Stimulated activated CD4-positive, alpha-beta T cell treated with anti-CD3 and anti-CD28 coated beads, TNF-alpha, amount 100 ng/mL, for 48 hours (primary cell): ENCODE measurements at places on chromosomes 3 and 15.

DNA sequence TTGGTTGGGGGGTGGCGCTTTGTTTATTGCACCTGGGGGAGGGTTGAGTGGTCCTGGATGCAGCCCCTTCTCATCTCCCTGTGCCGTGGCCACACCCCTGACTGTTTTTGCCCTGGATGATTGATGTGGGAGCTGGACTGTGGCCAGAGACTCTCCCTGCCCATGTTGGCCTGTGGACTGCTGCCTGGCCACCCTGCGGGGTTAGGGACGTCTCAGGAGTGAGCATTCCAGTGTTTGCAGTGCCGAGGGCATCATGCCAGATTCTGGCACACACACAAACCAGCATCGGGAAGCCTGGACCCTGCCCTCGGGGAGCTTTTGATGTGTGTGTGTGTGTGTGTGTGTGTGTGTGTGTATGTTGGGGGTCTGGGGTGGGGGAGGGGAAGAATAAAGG, 15.8 kb downstream of the APBA2 start:
- no peak for DNase-seq

DNA sequence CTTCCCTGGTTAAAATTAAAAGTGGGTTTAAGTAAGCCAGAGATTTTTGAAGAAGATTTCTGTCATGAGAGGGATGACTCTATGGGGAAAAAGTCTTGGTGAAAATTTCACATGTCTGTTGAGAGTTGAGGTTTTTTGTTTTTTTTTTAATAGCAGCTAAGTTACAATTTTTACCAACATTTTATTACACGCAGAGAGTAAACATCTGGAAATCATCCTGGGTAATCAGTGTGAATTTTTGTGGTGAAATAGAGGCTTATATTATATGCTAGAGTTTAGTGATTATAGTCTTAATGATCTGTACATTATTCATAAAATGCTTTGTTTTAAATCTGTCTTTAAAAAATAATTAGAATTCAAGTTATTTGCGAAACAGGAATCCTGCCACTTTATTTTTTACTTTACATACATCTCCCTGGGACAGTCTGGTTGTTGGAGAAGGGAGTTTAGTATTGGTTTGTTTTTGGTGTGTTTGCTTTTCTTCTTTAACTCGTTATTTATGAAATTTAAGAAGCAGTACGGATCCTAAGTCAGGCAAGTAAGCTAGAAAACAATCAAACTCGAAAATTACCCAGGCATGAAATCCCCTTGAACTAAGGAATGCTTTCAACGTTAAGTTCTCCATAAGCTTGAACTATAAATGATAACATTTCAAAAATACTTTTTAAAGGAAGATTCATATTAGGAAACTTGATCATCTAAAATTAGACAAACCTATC, 143.4 kb upstream of the TSC22D2 start:
- no peak for DNase-seq

GRCh38 chr3:155190691-155191090, 102.8 kb downstream of the STRIT1 start:
- no peak for DNase-seq

DNA sequence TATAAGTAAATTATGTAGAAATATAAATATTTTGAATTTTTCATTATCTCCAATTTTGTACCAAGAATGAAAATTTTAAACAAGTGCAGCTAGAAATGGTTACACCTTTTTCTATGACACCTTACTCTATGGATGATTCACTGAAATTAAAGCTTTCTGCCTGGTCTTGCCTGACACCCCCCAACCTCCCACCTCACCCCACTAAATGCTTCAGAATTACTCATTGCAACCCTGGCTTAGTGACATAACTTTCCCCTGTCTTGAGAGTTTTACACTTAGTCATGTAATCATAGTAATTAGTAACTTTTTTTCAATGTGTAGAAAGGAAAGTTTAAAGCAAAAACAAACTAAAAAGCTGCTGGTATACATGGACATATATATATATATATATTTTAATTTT, 42.0 kb upstream of the MEIS2 start:
- DNase-seq, result no peak

- DNase-seq, result no peak
These were observed 14.4 kb upstream of the CMSS1 start for GRCh38 chr3:99803297-99803696.

GRCh38 chr3:14775011-14775410, 43.8 kb upstream of the FGD5 start:
- no peak for DNase-seq

DNA sequence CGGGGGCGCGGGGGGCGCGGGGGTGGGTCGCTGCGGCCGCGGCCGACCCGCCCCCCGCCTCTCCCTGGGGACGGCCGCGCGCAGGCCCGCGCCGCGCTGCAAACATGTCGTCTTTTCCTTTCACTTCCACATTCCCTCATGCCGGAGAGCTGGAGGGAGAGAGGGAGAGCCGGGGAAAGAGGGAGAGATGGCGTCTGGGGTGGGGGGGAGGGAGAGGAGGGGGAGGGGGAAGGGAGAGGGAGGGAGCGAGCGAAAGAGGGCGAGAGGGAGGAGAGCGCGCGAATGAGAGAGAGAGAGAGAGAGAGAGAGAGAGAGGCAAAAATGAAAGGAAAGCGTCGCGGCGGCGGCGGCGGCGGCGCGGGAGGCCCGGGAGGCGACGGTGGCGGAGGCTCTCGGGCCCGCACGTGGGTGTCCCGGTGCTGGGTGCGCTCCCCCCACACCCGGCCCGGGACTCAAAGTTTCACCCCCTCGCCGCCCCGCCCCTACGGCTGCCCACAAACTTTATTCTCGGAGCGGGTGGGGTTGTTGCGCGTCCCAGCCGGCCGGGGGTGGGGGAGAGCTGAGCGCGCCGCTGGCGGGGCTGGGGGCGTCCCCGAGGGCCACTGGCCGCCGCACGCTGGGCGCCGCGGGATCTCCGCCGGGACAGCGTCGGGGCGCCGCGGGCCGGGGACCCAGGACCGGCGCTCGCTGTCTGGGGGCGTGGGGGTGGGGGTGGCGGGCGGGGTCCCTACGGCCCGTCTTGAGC, 731 bp downstream of the ZNF710 start:
- peak; percentile 49 for DNase-seq

DNA sequence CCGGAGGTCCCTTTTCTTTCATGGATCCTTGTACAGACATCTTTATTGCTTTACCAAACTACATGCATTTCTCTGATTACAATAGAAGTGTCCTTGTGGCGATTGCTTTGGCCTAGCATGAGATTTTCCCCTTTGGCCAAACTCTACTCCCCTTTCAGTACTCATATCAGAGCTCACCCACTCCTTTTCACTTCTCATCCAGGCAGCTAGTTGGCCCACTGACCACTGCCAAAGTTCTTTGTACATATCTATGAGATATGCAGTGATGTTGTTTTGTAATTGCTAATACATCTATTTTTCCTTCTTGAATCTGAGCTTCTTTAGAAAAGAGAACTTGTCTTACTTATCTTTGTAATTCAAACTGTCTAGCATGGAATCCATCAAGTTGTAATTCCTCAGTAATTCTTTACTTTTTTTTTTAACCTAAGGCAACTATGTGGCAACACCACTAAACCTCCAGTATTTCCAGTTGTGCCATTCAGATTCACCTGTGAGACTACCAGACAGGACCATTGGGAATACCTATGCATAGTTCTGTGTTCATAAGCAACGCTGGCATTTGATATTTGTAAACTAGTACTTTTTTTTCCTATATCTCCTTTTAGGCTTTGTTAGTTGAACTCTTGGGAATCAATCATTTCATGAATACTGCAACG, 39.2 kb downstream of the AADACL2 start:
- DNase-seq, result no peak

- DNase-seq, result no peak
These were observed 855 bp upstream of the ABHD5 start for GRCh38 chr3:43689766-43690399.

GRCh38 chr15:35374661-35375060, 171.3 kb downstream of the DPH6 start:
- DNase-seq, result no peak

- no peak for DNase-seq
These were observed 835 bp downstream of the MEIS2 start for GRCh38 chr15:37099319-37100108.

GRCh38 chr3:148643389-148643840, 54.3 kb upstream of the AGTR1 start:
- DNase-seq, result no peak

DNA sequence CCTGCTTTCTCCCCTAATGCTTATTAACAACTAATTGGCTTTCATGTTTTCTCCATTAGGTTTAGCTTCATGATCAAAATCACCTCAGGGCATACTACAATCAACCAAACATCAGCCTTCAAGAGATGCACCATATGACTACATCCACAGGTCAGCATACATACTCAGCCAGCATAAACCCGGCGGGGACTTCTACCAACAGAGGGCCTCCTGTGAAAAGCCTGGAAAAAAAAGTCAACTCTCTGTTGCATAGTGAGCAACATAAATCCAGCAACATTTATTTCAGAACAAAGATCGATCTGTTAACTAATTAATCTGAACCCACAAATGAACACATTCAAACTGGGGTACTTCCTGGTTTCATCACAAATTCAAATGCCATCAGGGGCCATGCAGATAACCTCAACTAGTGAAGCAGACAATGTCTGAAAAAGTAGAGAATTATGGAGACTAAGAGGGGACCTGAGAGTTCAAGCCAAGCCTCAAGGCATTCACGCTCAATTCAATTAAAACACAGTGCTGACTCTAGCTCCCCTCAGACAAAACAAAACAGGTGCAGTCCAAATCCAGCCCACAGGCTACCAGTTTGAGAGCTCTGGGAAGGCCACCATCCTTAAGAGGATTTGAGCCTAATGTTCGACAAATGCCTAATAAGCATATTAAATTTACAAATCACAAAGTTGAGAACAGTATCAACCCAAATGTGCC, 124.5 kb downstream of the MAGI1 start:
- no peak for DNase-seq

DNA sequence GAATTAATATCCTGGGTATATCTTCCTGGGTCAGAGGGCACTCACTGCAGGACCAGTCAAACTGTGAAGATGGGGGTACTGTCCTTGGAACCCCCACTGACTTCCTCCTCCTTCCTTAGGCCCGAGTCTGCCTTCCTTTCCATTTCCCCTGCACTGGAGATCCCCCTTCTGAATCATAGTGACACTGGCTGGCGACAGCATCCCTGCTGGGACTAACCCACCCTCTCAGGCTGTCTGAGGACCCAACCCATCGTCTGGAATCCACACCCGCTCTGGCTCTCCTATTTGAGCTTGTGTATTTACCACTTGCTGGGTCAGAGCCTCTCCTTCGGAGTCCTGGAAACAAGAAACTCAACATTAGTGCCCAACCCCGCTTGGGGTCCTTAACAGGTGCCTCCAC, 21.2 kb downstream of the TMEM40 start:
- no peak for DNase-seq

- no peak for DNase-seq
These were observed 109.9 kb downstream of the IGF1R start for GRCh38 chr15:98758224-98758623.

GRCh38 chr3:116020989-116021388, 397.7 kb downstream of the GAP43 start:
- DNase-seq, result no peak

GRCh38 chr3:71063773-71064290, 519.7 kb downstream of the FOXP1 start:
- DNase-seq, result no peak

- no peak for DNase-seq
These were observed 65.9 kb downstream of the SLCO2A1 start for GRCh38 chr3:133963657-133964396.

- no peak for DNase-seq
These were observed 12.1 kb upstream of the THSD4 start for GRCh38 chr15:71103102-71103676.

- DNase-seq, result no peak
These were observed 53.4 kb upstream of the LRIG1 start for GRCh38 chr3:66554178-66554577.

- DNase-seq, result no peak
These were observed 10.5 kb upstream of the CCK start for GRCh38 chr3:42276141-42277132.

- no peak for DNase-seq
These were observed 544.7 kb upstream of the ROBO2 start for GRCh38 chr3:76495216-76495615.

GRCh38 chr3:129687586-129688125, 81.2 kb upstream of the PLXND1 start:
- no peak for DNase-seq

DNA sequence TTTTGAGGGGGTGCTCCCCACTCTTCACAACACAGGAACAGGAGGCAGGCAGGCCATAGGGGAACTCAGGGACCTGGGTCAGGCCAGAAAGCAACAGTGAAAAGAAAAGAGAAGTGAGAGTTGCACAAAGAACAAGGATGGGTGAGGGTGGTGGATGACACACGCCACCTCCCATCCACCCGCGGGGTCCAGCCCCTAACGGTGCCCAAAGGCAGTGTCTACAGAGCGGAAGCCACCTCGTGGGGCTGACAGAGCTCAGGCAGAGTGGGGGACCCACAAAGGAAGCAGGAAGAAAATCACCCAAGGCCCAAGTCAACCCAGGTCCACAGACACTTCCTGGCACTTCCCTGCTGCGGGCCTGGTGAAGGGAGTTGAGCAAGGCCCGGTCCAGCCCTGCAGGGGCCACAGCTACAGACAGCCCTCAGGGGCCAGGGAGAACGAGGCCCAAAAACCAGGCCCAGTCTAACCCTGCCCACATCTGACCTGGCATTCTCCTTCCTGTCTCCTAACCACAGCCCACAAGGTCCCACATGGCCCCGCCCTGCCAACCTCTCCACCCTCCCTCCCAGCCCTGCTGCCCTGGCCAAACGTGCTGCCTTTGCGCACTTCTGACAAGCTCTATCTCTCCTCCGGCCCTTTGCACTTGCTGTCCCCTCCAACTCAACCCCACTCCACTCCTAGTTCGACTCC, 5.9 kb downstream of the NUP210 start:
- DNase-seq, result no peak

DNA sequence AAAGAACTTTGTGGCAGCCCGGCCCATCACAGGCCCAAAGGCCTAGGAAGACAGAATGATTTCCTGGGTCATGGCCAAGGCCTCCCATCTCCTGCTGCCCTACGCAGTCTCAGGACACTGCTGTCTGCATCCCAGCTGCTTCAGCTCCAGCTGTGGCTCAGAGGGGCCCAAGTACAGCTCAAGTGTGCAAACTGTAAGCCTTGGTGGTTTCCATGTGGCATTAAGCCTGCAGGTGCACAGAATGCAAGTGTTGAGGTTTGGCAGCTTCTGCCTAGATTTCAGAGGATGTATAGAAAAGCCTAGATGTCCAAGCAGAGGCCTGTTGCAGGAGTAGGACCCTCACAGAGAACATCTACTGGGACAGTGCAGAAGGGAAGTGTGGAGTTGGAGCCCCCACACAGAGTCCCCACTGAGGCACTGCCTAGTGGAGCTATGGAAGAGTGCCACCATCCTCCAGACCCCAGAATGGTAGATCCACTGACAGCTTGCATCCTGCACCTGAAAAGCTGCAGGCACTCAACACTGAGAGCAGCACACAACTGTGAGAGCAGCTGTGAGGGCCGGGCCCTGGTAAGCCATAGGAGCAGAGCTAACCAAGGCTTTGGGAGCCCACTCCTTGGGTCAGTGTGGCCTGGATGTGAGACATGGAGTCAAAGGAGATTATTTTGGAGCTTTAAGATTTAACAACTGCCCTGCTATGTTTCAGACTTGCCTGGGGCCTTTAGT, 208.2 kb upstream of the CMC1 start:
- DNase-seq, result no peak
